Motor neuron (in vitro differentiated cells): ENCODE measurements at places on chromosomes 11 and 22. TPM values are rescaled to one million over a fixed set of nuclear protein-coding genes. Genes with fewer than 3 reads are reported as not detected.

The BAIAP2L2 gene
- total RNA-seq = 0.22 and 0.38 TPM in 2 replicates

The FAM181B gene
- total RNA-seq = 5.2 and 6.5 TPM in 2 replicates

The OR52E8 gene
- total RNA-seq = not detected in 2 replicates

The ART5 gene
- 0.55 and 0.67 TPM in 2 replicates for total RNA-seq

The ANGPTL5 gene
- not detected in 2 replicates for total RNA-seq

The UCP3 gene
- 1.8 and 2.1 TPM in 2 replicates for total RNA-seq

The SLC5A12 gene
- total RNA-seq = 4.0 and 4.1 TPM in 2 replicates

The CBL gene
- 13.3 and 14.6 TPM in 2 replicates for total RNA-seq

The OR2AG1 gene
- total RNA-seq = 0.24 and 0.47 TPM in 2 replicates

The FAM111B gene
- 1.2 and 1.5 TPM in 2 replicates for total RNA-seq

The CD3E gene
- total RNA-seq = 1.3 TPM in 1 of 2 replicates, not detected in the other

The SCN4B gene
- total RNA-seq = 0.49 and 0.69 TPM in 2 replicates

The DNAJB13 gene
- total RNA-seq = 1.0 TPM in 1 of 2 replicates, not detected in the other

The TTC36 gene
- 0.50 TPM in 1 of 2 replicates, not detected in the other for total RNA-seq

The MS4A2 gene
- total RNA-seq = 0.17 and 0.19 TPM in 2 replicates

The OR51A4 gene
- not detected in 2 replicates for total RNA-seq

The RASSF10 gene
- total RNA-seq = 0.59 and 0.67 TPM in 2 replicates

The AGBL2 gene
- total RNA-seq = 1.2 and 2.1 TPM in 2 replicates

The CHST1 gene
- 2.8 and 3.5 TPM in 2 replicates for total RNA-seq

The IFITM5 gene
- 1.1 TPM in 2 replicates for total RNA-seq

The ACRV1 gene
- 0.59 and 0.64 TPM in 2 replicates for total RNA-seq

The ZNF214 gene
- 2.8 and 2.9 TPM in 2 replicates for total RNA-seq

The DEUP1 gene
- 0.82 and 1.00 TPM in 2 replicates for total RNA-seq

The TCN2 gene
- total RNA-seq = 4.9 and 7.7 TPM in 2 replicates

The SLC5A4 gene
- 0.39 TPM in 1 of 2 replicates, not detected in the other for total RNA-seq

The LMNTD2 gene
- 0.30 and 0.43 TPM in 2 replicates for total RNA-seq

The OR4C3 gene
- total RNA-seq = not detected in 2 replicates

The RIBC2 gene
- 0.77 and 0.90 TPM in 2 replicates for total RNA-seq
